ENCODE measurements at places on chromosomes 7 and 10. TPM values are rescaled to one million over a fixed set of nuclear protein-coding genes. Genes with fewer than 3 reads are reported as not detected.

GRCh38 chr7:1965579-1966294 is 267.0 kb downstream of the MAD1L1 start:
- no peak overlapping the region for H3K4me3 ChIP-seq
- no peak overlapping the region for H3K27ac ChIP-seq
- H3K36me3 ChIP-seq, result peaks cover 8% of the 10 kb centered on the region
- no peak for DNase-seq
- H3K4me1 ChIP-seq, result no peaks in the 10 kb centered on the region
- H3K27me3 ChIP-seq, result no peaks in the 10 kb centered on the region

DNA sequence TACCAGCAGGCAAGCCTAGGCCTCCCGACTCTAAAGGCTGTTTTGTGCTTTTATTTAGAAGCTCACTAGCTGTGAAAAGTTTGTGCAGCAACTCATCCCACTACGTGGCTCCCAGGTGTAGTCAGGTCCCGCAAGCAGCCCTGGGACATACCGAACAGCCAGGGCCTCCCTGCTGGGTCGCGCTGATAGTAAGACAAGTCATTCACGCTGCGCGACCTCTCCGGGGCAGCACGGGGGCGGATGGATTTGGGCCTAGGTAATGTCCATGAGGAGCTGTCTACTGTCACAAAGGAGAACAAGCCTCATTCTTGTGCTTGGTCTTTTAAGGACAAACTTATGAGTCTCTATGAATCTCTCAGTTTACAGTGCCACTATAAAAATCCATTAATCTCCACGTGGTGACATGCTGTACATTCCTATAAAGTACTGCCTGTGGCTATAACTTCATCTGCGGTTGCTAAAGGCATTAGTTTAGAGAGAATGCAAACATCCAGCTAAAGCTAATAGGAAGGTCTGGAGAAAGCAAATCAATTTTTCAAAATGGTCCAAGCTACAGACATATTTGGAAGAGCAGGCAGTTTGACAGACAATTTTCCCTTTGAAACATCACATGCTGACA is 546.8 kb downstream of the PHTF2 start:
- DNase-seq, result peak; percentile 12
- no peaks in the 10 kb centered on the region for H3K36me3 ChIP-seq
- H3K27me3 ChIP-seq, result no peaks in the 10 kb centered on the region
- H3K4me1 ChIP-seq, result no peaks in the 10 kb centered on the region

DNA sequence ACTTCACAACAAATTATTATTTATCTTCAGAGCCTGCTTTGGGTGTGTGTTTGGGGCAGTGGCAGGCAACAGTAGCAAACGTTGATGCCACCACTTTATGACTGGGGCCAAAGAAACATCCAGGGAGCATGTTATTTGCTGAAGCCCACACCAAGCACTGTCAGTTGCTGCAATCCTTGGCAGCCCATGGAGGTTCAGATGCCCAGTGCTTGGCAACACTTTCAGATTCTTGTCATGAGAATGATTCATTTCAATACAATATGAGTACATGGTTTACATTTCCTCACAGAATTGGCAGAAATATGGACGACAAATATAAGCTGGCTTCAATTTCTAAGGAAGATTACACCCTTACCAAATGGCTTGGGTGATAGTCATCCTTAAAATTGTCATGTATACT is 46.5 kb upstream of the GLI3 start:
- H3K4me3 ChIP-seq, result no peak overlapping the region
- H3K27ac ChIP-seq, result no peak overlapping the region
- H3K36me3 ChIP-seq, result no peaks in the 10 kb centered on the region
- no peaks in the 10 kb centered on the region for H3K27me3 ChIP-seq

DNA sequence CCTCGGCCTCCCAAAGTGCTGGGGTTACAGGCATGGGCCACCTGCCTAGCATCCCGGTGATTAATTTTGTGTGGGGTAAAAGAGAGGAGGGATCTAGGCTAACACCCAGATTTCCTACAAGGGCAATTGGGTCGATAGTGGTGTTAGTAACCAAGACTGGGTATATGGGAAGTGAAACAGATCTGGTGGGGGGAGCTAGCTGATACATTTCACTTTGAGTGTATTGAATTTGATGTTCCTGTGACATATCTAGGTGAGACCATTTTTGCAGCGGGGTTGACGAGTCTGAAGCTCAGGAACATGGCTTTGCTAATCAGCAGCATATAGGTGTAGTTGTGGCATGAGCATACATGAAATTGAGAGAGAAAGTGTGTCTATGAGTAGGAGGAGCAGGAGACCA is 12.0 kb downstream of the CLCN1 start:
- H3K4me1 ChIP-seq, result no peaks in the 10 kb centered on the region
- peaks cover 56% of the 10 kb centered on the region for H3K27me3 ChIP-seq

DNA sequence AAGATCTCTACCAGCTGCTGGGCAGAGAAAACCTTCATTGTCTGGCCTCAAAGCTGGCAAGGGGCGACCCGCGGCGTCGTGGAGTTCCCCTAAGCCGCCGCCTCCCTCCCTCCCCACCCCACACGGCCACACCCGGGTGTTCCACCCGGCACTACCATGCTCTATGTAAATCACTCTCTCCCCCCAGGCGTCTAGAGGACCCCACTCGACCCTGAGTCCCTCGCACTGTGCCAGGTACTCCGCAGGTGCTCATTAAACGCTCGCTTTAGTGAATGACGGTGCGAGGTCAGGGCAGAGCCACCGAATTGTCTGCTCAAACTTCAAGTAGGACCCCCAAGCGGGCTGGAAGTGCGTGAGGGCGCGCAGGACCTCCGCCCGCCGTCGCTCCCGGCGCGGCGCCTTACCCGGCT is 628 bp downstream of the PARP12 start:
- DNase-seq, result peak; percentile 51
- no peaks in the 10 kb centered on the region for H3K27me3 ChIP-seq
- H3K4me1 ChIP-seq, result peaks cover 28% of the 10 kb centered on the region
- peaks cover 8% of the 10 kb centered on the region for H3K36me3 ChIP-seq

- H3K27me3 ChIP-seq, result no peaks in the 10 kb centered on the region
- DNase-seq, result no peak
- no peaks in the 10 kb centered on the region for H3K4me1 ChIP-seq
- peaks cover 16% of the 10 kb centered on the region for H3K36me3 ChIP-seq
- H3K27ac ChIP-seq, result no peak overlapping the region
Observed at GRCh38 chr7:66768865-66769832, 28.6 kb downstream of the RABGEF1 start.

DNA sequence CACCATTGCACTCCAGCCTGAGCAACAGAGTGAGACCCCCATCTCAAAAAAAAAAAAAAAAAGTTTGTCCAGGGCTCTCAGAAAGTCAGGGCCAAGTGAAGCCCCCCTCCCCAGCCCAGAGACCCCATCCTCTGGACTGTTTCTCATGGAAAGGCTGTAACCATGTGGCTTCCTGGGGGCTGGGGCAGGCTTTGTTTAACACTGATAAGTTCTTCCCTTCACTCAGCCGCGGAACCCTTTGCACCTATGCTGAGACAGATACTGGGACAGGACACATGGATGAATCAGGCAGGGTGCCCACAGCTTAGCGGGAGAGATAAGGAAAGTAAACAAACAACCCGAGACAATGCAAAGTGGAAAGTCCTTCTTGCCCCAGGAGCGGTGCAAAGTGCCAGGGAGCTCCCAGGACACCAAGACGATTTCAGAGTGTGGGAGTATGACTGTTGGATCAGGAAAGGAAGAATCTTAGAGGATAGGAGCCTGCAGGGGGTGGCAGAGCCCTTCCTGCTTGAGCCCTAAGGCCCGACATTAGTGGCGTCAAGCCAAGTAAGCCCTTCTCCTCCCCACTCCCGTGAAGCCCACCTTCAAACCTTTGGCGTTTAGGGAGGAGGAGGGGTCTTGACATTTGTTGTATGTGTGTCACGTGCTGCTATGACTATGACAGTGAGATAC is 11.6 kb downstream of the MLXIPL start:
- H3K36me3 ChIP-seq, result peaks cover 6% of the 10 kb centered on the region
- H3K4me1 ChIP-seq, result peaks cover 22% of the 10 kb centered on the region
- peak; percentile 94 for DNase-seq
- no peak overlapping the region for H3K4me3 ChIP-seq
- H3K27ac ChIP-seq, result peak overlapping the region; percentile 8

- H3K4me1 ChIP-seq, result peaks cover 17% of the 10 kb centered on the region
- no peaks in the 10 kb centered on the region for H3K27me3 ChIP-seq
- H3K4me3 ChIP-seq, result no peak overlapping the region
- DNase-seq, result peak; percentile 90
Observed at GRCh38 chr7:47228386-47229014, 353.4 kb downstream of the TNS3 start.

- no peak overlapping the region for H3K4me3 ChIP-seq
- no peaks in the 10 kb centered on the region for H3K4me1 ChIP-seq
- H3K36me3 ChIP-seq, result no peaks in the 10 kb centered on the region
- no peak overlapping the region for H3K27ac ChIP-seq
- no peak for DNase-seq
- no peaks in the 10 kb centered on the region for H3K27me3 ChIP-seq
Observed at GRCh38 chr10:9362721-9363120, 1308.2 kb downstream of the GATA3 start.

DNA sequence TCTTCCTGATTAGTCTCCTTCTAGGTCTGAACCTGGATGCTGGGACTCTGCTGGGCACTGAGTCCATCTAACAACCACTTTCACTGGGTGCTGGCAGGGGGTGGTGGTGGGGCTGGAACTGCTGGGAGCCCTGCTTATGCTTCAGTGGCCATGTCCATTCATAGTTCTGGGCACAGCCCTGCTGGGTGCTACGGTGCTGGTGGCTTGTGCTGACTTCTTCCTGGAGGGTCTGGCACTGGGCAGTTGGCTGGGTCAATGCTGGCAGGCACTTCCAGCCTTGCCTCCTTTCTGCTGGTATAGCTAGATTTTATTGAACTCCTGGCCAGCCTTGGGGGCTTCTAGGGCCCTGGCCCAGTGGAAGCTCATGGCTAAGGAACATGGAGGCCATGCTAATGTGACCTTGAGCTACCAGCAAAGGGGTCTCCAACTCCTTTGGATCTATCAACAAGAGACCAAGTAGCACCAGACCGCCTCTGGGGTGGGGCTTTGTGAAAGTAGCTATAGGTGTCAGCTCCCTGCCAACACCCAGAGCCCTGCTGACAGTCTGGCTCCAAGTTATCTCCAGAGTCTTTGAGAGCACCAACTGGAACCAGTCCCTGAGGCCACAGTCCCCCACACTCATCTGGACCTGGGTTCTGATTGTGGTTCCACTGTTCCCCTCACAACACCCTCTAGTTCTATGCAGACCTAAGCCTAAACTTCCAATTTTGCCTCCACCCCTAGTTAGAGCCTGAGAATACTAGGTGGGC is 99.6 kb downstream of the MAGI2 start:
- no peak for DNase-seq
- no peaks in the 10 kb centered on the region for H3K36me3 ChIP-seq
- H3K4me3 ChIP-seq, result no peak overlapping the region

DNA sequence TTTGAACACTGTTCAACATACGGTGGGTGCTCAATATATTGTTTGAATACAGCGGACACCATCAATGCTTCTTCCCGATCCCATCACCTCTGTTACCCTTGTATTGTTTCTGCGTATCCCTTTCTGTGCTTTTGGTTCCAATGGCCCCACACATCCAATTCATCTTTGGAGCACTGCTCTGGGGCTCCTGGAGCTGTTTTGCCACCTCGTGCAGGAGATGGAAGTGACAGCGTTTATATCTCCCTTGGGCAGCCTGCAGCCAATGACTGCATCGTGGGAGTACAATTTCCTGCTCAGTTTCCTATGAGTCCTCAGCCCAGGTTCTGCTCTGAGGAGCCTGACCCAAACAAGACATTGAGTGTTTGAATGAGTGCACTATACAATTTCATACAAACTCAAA is 50.2 kb upstream of the PIK3CG start:
- H3K27me3 ChIP-seq, result no peaks in the 10 kb centered on the region
- H3K4me3 ChIP-seq, result no peak overlapping the region
- DNase-seq, result no peak
- no peaks in the 10 kb centered on the region for H3K36me3 ChIP-seq

DNA sequence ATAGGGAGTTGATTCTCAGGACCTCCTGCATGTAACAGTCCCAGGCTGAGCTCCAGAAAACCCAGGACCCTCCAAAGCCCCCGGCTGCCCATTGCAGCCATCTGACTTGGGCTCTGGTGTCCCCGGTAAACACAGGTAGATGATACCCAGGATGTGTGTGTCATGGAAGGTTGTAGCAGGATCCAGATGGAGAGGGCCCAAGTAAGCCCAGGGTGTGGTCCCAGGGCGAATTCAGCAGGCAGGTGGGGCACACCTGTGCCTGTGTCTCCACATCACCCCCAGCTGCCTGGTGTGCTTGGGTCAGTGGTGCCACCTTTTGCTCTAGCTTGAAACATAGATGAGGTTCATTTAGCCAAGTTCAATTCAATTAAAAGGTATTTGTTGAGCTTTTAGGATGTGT is 524.1 kb downstream of the GLRX3 start:
- H3K4me1 ChIP-seq, result no peaks in the 10 kb centered on the region
- peaks cover 1% of the 10 kb centered on the region for H3K27me3 ChIP-seq
- DNase-seq, result no peak
- H3K4me3 ChIP-seq, result no peak overlapping the region

DNA sequence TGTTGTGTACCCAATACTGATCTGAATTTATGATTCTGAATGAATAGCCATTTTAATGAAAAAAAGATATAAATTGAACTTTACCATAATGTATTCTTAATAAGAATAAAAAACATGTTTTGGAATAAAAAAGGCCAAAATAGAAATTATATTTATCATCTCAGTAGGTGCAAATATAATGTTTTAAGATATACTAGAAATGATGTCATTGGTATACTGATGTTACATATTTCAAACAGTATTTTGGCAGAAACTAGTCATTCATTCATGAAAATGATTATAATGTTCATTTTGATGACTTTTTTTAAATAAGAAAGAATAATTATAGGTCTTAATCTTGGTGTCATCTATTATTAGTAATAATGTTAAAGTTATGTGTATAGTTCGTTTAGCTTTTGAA is 9.2 kb downstream of the PCGF5 start:
- H3K27ac ChIP-seq, result no peak overlapping the region
- no peak for DNase-seq
- peaks cover 11% of the 10 kb centered on the region for H3K36me3 ChIP-seq
- H3K4me3 ChIP-seq, result no peak overlapping the region

DNA sequence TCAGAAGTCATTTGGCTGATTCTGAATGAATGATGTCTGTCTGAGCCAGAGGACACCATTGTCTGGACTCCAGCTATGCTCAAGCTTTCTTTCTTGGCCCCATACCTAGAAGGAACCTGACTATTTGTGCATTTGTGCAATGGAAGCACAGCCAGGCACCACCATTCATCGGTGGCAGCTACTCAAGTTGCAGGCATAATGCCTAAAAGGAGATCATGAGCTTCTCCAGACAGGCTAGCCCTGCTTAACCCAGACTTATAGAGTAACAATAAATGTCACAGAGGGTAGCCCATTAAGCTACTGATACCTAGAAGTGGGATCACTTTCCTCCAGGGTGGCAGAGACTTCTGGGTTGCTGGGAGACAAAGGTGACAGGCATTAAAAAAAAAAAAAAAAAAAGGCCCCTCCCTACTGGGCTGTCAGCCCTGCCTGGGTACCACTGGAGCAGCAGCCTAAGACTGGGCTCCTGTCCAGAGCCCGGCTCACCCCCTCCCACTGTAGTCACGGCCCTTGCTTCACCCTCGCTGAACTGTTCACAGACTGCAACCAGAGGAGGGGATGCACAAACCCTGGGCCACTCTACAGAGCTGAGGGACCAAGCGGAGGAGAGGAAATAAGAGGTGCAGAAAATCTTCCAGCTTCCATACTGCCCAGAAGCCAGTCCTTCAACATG is 75.4 kb upstream of the ATP6V0A4 start:
- no peaks in the 10 kb centered on the region for H3K36me3 ChIP-seq
- H3K27me3 ChIP-seq, result peaks cover 32% of the 10 kb centered on the region

The GPNMB gene
- 0.20 TPM for total RNA-seq

The OR9A2 gene
- total RNA-seq, result not detected

The SMO gene
- total RNA-seq, result 0.13 TPM

The SP8 gene
- 1.2 TPM for total RNA-seq

The WDR86 gene
- not detected for total RNA-seq
